ENCODE measurements at places on chromosomes 5 and 9. TPM values are rescaled to one million over a fixed set of nuclear protein-coding genes. Genes with fewer than 3 reads are reported as not detected.

Gene BSPRY
- 0.35 TPM for total RNA-seq

Gene SPAG8
- total RNA-seq: 2.1 TPM

Gene DAPK1
- 6.3 TPM for total RNA-seq

Gene CDH6
- 3.3 TPM for total RNA-seq

Gene ALDH1A1
- 25.7 TPM for total RNA-seq

Gene FBLL1
- not detected for total RNA-seq

Gene ARHGEF37
- total RNA-seq: 32.2 TPM

Gene NADK2
- 39.4 TPM for total RNA-seq

Gene NR5A1
- total RNA-seq: not detected

Gene IPPK
- total RNA-seq: 5.9 TPM

Gene FOXD4L3
- not detected for total RNA-seq

Gene GHR
- 14.7 TPM for total RNA-seq

Gene GABRA1
- not detected for total RNA-seq

Gene RNF183
- total RNA-seq: not detected

Gene INSL6
- total RNA-seq: not detected

Gene GABRA6
- total RNA-seq: not detected

Gene ERAP2
- total RNA-seq: 6.4 TPM

Gene CER1
- not detected for total RNA-seq

Data from Right ventricle myocardium inferior (tissue), 1 donor.